Amygdala (tissue), 56 donors: ENCODE measurements at places on chromosomes 13 and 19.

GRCh38 chr13:43389983-43390382 lies 366.6 kb downstream of the DNAJC15 start:
- no peak for DNase-seq

DNA sequence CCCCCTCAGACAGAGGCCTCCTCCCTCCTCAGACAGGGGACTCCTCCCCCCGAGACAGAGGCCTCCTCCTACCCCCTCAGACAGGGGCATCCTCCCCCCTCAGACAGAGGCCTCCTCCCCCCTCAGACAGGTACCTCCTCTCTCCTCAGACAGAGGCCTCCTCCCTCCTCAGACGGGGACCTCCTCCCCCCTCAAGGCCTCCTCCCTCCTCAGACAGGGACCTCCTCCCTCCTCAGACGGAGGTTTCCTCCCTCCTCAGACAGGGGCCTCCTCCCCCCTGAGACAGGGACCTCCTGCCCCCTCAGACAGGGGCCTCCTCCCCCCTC lies 13.9 kb downstream of the C3 start:
- DNase-seq = no peak

DNA sequence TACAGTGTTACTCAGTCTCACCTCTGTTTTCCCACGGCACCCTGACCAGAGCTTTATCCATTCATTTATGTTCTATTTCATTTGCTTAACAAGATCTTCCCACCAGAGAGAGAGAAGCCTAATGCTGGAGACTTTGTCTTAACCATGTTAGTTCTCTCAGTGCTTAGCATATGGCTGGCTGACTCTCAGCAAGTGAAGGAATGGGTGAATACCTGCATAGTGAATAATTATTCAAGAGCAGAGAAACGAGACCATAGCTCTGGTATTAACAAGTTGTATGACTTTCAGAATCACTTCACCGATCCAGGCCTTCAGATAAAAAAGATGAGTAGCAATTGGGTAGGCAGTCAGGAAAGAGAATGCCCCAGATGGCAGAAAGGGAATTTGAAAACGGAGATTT lies 686.3 kb downstream of the LIG4 start:
- no peak for DNase-seq

DNA sequence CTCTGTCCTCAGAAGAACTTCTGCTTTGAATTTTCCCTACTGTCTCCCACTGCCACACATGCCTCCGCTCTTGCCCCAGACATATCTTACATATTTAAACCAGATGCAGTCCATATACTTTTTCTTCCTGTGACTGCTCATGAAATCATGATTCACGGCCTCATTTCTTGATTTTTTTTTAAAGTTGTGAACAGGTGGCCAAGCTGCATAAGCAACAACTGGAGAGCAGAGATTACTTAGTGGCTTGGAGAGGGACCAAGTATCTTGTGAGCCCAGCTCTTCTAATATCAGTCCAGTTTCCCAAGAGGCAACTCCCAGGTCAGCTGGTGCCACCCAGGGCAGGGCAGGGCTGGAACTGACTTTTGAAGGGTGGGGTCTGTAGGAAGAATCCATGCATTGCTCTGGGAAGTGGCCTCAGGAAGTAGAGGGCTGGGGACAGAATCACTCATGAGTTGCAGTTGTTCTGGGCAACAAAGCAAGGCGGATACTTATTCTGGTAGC lies 152.4 kb downstream of the LMO7 start:
- DNase-seq = no peak

DNA sequence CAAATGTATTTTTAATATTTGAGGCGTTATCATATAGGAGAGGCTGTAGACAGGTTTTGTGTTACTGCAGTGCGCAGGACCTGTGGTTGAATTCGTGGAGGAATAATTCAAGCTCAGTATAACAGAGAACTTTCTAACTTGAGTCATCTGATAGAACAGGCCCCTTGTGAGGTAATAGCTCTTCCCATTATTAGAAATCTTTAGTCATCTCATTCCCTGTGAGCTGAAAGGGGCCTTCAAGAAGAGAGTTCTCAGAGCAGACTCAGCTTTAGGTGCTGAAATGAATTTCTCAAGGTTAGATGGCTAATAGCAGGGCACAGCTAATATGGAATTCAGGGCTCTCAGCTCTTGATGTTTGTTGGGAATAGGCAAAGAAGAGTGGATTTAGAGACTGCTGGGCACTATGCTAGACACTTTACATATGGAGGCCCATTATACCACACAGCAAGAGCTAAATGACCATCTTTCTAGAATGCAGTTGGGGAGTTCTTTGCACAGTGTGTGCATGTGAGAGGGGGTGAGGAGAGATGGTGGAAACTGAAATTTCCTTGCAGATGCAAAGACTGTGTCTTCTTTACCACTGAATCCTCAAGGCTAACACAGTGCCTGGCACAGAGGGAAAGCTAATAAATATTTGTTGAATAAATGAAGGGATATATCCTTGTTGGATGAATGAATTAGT lies 89.5 kb downstream of the DGKH start:
- no peak for DNase-seq

GRCh38 chr13:112627161-112627560 lies 39.2 kb upstream of the TUBGCP3 start:
- no peak for DNase-seq

DNA sequence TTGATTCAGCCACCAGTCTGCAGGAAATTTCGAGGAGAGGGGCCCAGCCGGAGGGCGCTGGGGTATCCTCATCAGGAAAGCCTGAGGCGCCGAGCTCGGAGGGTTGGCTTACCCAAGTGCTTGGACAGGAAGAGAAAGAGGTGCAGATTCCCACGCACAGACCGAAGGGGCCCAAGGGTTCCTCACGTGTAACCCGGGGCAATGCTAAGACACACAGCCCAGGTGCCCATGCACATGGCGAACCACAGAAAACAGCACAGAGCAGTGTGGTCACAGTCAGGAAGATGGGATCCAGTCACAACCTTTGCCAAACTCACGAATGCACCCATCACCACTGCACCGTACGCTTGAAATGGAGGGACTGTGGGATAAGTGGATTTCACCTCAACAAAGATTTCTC lies 30.9 kb downstream of the GRTP1 start:
- DNase-seq = no peak

GRCh38 chr19:7921967-7922835 lies 2.1 kb downstream of the SNAPC2 start:
- no peak for DNase-seq

DNA sequence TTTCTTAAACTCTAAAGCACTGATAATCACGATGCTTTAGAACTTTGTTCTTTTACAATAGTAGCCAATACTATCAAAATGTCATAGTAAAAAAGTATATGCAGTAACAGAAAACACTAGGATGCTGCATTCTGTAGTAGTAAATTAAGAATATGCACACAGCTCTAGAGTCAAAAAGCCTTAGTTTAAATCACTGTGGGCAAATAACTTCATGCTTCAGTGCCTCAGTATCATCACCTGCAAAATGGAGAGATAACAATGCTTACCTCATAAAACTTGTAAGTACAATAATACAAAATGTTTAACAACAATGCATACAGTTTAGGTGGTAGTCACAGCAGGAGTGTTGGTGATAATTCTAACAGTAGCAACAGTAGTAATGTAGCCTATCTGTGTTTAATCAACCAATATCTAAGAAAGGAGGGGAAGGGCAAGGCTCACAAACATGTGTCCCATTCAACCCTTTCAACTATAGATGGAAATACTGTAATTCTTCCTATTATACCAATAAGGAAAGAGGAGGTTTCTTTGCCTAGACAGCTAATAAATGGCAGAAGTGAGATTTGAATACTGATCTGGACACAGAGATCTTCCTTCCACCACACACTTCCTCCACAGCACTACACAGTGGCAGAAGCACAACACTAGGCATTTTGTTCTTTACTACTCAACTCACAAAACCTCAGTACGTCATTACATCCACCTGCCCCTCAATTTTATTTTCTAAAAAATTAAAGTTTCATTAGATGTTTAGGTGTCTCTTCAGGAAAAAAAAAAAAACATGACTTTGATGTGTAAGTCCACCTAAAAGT lies 4.6 kb downstream of the RBM26 start:
- no peak for DNase-seq

DNA sequence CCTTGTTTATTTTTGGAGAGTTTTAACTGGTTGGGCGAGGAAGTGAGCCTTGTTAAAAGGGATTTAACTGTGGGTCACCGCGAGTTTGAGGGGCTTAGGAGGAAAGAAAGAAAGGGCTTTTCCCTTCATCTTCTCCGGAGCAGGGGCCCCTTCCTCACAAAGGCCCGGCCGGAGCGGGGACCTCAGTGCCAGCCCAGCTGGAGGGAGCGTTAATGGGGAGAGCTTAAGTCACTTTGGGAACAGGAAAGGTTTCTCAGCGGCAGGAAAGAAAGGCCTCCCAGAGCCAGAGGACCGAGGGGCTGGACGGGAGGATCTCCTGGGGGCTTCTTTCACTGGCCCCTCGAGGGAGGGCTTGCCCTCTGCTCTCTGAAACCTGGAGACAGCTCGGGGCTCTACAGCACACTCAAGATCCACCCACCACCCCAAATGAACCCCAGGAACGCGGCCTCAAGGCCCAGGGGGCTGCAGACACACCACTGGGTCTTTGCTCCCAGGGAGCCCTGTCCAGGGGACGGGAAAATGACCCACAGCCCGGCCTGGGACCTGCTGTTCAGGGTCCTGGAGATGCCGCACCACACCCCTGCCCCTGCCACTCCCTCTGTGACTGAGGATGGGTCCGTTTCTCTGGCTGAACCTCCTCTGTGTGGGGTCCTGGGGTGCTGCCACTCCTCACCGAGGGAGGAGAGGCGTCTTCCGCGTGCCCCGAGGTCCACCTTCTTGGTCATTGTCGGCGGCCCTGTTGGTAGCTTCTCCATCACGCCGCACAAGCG lies 128.3 kb downstream of the URI1 start:
- no peak for DNase-seq

- no peak for DNase-seq
Measured at GRCh38 chr19:29876414-29876813, 64.6 kb downstream of the CCNE1 start.

- no peak for DNase-seq
Measured at GRCh38 chr13:37403776-37404527, 194.6 kb downstream of the POSTN start.

GRCh38 chr13:96041326-96042110 lies 11.7 kb downstream of the UGGT2 start:
- DNase-seq = no peak
